ENCODE measurements at places on chromosomes 7 and 10.

GRCh38 chr10:50992356-50992901 is 81.9 kb upstream of the PRKG1 start:
- no peak for DNase-seq

DNA sequence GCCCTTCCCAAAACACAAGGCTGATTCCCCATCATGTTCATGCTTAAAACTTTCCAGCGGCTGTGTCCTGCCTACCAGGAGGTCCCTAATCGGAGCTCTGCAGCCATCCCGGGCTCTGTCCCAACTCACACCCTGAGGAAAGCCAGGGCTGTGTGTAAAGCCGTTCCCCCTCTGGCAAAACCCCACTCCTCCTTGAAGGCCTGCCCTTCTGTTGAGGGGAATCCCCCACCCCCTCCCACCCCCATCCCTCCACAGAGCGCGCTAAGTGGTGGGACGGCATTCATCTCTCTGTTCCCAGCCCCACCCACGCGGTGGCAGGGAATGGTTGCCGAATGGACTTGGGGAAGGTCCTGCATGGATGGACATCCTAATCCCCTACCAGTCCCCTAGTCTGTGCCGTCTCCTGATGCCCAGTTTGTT is 667 bp upstream of the TMEM120A start:
- DNase-seq: no peak

DNA sequence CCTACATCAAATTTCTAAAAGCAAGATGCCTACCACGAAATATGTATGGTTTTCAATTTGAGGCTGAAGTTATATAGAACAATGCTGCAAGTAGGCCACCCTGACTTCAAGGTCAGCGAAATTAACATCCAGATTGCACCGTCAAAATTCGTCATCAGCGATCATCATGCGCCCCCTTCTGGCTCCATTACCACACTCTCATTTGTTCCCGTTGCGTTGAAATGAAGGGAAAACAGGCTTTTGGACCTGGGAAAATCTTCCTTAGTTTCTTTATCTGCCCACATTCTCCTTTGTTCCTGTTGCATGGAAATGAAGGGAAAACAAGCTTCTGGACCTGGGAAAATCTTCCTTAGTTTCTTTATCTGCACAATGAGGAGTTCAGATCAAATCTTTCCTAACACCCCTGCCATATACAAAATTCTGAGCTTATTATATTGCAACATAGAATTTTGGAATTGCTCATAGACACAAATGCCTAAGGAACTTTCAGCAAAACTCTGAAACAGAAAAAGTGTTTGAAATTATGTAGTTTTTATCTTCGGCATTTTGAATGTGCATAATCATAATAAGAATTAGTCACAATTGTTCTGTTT is 98.2 kb upstream of the PRKCQ start:
- peak; percentile 59 for DNase-seq

DNA sequence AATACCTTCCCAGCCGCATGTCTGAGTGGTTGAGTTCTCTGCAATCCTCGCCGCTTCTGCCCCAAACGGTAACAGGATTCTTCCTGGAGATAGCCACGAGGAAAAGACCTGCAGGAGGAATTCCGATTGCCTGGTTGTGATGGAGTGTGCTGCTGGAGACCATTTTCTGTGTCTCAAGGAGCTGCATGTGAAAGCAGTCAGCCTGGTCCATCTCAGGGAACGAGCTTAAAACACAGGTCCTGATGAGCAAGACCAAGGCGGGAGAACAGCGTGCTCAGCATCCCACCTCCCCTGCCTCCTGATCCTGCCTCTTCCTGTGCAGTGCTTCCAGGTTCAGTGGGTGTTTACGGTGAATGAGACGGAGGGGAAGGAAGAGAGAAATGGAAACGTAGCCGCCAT is 26.5 kb downstream of the VIPR2 start:
- DNase-seq: no peak

- no peak for DNase-seq
Observed at GRCh38 chr10:91579329-91579985, 53.4 kb downstream of the PPP1R3C start.

DNA sequence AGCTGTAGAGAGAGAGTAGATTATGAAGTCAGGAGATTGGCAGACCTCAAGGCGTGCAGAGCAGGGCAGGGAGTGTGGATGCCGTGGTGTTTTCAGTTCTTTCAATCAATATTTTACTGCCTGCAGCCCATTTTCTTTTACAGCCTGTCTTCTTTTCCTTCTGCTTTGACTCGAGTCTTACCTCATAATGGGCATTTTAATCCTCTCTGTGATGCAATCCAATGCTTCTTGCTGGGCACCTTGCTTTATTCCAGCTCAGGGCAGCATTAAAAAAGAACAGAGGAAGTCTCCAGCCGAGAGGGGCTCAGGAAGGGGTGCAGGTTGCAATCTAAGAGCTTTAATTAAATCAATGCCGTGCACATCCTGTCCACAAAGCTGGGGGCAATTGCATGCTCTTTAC is 839.0 kb downstream of the LRMDA start:
- no peak for DNase-seq

DNA sequence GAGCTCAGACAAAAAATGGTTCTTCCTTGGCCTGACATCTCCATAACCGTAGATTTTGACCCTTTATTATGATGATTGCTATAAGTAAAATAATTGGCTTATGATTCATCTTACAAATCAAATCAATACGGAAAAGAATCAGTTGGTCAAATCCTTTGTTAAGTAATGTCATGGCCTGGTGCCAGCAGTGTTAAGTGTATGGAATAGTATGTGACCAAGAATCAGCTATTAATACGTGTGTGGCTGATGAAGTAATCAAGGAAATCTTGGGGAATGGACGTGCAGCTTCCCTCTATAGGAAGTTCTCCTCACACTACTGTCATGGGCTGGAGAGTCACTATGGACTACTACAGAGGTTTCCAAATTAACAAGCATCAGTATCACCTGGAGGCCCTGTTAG is 230.6 kb downstream of the TWIST1 start:
- no peak for DNase-seq

GRCh38 chr7:134476044-134476443 is 17.1 kb upstream of the AKR1B1 start:
- DNase-seq: no peak

DNA sequence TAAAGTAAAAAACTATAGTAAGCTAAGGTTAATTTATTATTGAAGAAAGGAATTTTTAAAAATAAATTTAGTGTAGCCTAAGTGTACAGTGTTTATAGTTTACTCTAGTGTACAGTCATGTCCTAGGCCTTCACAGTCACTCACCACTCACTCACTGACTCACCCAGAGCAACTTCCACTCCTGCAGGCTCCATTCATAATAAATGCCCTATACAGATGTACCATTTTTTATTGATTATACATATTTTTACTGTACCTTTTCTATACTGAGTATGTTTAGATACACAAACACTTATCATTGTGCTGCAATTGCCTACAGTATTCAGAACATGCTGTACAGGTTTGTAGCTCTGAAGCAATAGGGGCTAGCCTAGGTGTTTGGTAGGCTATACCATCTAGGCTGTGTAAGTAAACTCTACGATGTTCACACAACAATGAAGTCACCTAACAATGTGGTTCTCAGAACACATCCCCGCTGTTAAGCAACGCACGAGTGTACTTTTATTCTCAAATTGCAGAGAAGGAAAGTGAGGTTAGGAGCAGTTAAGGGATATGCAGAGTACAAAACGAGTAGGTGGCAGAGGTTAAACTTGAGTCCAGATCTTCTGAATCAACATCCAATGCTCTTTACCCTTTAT is 38.9 kb upstream of the PLCE1 start:
- no peak for DNase-seq

DNA sequence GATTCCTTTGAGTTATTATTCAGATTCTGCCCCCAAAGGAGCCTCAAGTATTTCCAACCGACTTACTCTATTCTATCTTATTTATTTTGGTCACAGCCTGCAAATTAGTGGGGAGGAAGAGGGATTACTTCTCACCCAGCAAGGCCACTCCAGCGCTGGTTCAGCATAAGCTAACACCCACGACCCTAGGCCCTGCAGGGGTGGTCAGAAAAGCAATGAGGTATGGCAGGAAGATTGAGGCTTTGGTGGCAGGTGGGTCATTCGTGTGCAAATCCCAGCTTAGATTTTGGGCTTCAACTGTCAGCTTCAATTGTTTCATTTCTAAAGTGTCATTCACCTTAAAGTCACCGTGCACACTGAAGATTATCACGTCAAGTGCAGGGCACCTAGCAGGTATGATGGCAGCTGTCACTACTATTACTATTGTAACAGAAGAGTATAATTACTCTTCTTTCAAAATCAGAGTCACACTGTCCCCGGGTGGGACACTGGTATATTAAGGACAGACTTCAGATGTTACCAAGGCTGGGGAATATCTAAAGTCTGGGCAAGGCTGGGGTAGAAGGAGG is 48.8 kb upstream of the OPTN start:
- DNase-seq: no peak

GRCh38 chr10:113303544-113304146 is 249.2 kb upstream of the HABP2 start:
- DNase-seq: no peak

DNA sequence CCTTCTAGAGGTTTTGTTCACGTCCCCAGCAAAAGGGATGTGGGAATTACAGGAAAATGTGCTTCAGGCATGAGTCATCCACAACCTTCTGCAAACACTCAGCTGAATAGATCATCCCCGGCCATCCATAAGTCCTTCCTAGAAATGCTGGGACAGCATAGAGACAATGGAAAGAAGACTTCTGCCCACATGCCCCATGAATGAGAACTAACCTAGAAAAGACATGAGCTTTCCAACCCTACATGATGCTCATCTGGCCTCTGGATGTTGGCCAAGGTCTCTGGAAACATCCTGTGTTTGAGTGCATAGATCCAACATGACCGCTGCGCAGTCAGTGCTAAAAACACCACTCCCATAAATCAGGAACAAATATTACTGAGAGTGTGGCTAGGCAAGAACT is 277.5 kb downstream of the PLXNA4 start:
- no peak for DNase-seq

DNA sequence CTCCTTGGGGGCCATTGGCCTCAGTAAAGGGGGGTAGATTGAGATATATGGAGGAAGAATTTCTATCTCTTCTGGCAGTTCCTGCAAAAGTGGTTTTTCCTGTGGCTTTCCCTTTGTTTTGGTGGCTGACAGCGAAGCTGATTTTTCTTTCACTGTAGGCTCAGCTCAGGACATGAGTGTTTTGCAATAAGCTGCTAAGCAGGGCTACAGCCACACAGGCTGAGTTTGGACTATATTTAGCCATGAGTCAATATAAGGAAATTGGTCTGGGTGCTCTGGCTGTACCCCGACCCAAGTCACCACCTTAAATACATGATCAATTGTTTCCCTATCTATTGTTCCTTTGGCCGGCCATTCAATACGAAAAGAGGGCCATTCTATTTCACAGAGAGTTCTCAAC is 212.7 kb upstream of the KCND2 start:
- DNase-seq: no peak

- DNase-seq: no peak
Observed at GRCh38 chr7:5636914-5637313, 144.5 kb downstream of the RNF216 start.

DNA sequence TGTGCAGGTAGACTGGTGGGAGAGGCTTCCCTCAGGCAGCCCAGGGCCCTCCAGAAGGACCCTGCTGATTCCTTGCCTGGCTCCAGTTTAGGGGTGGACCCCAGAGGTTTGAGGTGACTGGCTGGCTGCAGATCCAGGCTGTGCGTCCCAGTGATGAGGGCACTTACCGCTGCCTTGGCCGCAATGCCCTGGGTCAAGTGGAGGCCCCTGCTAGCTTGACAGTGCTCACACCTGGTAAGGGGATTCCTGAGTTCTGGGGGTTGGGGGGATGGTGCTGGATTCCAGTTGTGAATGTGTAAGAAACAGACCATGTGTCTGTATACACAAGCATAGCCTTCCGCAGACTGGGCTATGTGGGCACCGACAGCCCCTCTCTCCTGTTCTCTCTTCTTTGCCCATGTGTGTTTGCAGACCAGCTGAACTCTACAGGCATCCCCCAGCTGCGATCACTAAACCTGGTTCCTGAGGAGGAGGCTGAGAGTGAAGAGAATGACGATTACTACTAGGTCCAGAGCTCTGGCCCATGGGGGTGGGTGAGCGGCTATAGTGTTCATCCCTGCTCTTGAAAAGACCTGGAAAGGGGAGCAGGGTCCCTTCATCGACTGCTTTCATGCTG is 2.7 kb downstream of the KAZALD1 start:
- no peak for DNase-seq

DNA sequence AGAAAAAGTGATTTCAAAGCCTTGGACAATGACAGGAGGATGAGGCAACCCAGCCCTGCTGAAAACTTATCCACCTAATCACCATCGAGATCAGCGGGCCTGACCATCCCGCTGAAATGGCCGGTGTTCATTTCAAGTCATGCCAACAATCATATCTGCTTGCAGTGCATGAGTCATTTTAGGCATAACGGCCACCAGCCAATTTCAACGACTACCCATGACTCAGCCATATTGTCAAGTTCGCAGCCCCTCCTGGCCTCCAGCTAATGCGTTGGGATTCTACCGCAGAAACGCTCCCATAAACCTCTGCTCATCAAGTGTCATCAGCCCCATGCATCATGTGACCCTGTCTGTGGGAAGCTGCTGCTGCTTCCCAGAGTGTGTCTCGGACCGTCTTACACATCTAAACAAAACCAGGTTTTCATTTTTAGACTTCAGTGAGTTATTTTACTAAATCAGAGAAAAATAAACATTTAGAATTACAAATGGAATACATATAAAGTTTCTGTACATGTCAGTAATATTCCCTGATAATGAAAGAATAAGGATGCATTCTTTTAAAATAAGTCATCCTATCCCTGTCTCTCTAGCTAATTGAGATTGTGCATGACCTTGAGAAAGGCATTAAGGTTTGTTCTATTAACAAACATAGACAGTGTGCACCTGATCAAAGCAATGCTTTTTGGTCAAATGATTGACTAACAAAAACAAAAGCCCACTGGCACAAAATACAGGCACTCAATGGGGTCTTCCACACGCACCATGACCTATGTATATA is 188.9 kb downstream of the ADAM12 start:
- no peak for DNase-seq

GRCh38 chr10:10527861-10528562 is 489.7 kb upstream of the CELF2 start:
- no peak for DNase-seq

DNA sequence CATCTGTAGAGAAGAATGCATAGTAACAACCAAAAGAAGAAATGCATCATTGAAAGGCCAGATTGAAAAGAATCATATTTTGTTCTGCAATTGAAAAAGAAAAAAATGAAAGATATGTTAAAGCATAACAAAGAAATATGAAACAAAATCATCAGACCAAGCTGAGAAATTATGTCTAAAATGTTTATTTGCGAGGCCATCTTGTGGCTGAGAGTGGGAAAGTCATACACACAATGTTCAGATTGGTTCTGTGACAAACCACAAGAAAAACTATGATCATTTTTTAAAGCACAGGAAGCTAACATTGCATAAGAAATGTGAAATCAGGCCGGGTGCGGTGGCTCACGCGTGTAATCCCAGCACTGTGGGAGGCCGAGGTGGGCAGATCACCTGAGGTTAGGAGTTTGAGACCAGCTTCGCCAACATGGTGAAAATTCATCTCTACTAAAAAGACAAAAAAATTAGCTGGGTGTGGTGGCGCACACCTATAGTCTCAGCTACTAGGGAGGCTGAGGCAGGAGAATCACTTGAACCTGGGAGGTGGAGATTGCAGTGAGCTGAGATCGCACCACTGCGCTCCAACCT is 36.6 kb downstream of the ABCB5 start:
- no peak for DNase-seq

GRCh38 chr7:8724080-8724718 is 290.8 kb downstream of the NXPH1 start:
- DNase-seq: peak; percentile 18
